ENCODE measurements at places on chromosomes 2 and 18.

GRCh38 chr18:49135877-49136276 is 185.1 kb upstream of the SMAD7 start:
- DNase-seq, result no peak

DNA sequence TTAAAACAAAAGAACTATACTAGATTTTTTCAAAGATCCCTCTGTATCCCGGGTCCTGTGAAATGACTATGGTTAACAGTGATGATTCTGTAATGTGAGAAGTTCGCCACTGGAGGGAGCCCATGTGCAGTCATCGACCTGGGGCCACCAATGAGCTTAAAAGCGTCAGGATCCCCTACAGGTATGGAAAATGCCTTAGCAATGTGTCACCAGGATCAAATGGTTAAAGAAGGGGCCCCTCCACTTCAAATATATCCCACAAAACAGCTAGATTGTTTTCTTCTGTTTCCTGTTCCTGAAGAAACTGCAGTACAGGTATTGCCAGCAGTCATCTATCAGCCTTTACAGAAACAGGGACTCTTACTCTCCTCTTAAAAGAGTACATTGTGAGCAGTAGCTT is 15.3 kb downstream of the CHRNA1 start:
- peak; percentile 77 for DNase-seq

DNA sequence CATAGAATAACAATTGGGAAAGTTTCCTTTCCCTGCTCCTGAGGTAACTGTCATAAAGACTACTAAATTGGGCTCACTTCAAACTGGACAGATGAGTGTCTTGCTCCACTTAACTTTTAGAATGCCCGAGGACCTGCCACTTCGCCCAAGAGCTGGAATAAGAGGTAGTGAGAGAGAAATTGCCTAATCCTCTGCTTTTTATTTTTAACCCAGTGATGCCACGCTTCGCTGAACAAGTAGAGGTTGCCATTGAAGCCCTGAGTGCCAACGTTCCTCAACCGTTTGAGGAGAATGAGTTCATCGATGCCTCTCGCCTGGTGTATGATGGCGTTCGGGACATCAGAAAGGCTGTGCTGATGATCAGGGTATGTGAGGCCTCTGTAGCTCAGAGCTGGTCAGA is 269.4 kb upstream of the LRRTM1 start:
- no peak for DNase-seq

DNA sequence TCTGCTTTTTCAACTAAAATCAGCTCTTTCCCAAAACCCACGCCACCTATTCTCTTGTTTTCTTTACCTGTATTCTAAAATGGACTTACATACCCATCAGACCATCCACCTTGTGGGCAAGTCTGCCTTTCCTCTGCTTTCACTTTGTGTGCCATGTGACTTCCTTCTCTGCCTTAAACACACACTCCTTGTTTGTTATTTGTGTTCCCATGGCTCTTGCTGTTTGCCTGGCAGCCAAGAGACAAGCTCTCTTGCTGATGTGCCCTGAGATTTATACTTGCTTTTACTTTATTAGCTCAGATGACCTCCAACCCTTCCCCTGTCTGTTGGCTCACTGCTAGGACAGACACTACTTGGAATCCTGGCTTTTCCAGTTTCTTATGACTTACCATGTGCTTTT is 309.7 kb upstream of the LRRTM4 start:
- no peak for DNase-seq

DNA sequence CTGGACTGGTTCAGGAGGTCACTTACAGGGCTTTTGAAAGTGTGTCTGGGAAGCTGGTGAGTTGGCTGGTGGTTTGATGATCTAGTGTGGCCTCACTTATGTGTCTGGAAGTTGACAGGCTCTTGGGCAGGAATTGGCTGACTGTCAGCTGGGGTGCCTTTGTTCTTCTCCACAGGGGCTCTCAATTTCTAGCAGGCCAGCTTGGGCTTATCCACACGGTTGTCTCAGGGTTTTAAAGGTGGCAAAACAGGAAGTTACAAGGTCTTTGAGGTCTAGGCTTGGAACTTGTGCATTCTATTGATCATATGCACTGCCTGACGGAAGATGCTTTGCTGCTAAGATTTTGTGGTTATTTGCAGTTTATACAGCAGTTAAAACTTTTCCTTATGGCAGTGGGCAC is 52.0 kb upstream of the CELF4 start:
- DNase-seq, result no peak
